ENCODE measurements at places on chromosomes 11 and 22.

DNA sequence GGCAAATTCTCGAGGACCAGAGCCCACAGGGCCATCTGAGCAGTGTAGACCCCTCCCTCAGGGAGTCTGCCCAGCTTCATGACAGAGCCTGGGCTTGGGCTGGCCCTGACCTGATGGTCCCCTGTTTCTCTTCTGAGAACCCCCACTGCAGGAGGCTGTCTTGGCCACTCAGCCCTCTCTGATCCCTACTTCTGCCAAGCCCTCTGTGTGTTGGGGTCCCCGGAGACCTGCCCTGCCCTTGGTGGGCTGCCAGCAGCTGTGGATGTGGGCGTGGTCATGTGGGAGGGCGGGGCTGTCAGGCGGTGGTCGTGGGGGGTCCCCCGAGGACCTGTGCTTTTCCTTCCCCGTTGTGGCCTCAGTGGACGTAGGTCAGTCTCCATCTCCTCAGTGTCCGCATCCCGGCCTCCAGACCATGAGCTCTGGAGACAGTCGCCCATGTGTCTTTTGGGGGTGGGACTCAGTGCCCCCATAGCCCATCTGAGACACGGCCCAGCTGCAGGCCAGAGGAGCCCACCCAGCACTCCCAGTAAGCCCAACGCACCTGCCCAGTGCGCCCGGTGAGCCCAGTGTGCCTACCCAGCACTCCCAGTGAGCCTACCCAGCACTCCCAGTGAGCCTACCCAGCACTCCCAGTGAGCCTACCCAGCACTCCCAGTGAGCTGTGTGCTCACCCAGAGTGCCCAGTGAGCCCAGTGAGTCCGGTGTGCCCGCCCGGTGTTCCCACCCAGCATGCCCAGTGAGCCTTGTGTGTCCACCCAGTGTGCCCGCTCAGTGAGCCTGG lies 409.2 kb downstream of the TBC1D22A start:
- no peak for DNase-seq

GRCh38 chr22:39814899-39815298 lies 78.7 kb downstream of the ENTHD1 start:
- DNase-seq: no peak

DNA sequence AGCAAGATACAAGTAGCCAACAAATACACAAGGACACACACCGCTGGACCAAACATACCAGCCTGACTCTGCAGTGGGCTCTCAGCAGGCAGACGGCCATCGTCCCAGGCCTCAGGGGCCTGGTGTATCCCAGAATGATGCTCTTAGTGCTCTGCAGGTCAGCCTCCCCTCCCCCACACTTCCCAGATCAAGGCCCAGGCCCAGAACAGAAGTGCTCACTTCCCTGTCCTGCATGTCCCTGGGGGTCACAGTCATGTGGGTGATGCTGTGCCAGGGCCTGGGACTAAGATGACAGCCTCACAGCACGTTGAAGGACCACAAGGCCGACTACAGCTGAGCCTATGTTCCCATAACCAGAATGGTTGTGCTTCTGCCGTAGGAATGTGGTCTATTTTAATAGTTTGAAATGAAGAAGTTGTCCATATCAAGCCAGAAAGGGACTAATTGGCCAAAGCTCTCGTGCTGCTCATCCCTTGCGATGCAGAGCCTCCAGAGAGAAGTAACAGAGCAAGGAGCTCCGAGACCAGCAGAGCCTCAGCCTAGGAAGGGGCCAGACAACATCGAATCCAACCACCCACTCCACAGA lies 48.6 kb downstream of the GAB4 start:
- no peak for DNase-seq

GRCh38 chr11:69671734-69672465 lies 3.3 kb downstream of the LTO1 start:
- DNase-seq: no peak

GRCh38 chr22:17920145-17920605 lies 104.2 kb downstream of the MICAL3 start:
- peak; percentile 55 for DNase-seq

DNA sequence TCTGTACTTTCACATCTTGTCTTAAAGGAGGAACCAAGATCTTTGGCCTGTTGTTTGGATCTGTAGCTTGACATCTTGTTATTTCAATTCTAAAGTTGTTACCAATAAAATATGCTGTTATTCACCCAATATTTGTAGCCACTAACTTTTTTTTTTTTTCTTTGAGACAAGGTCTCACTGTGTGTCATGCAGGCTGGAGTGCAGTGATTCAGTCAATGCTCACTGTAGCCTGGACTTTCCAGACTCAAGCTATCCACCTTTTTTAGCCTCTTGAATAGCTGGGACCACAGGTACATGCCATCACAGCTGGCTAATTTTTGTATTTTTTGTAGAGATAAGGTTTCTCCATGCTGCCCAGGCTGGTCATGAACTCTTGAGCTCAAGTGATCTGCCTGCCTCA lies 769.4 kb downstream of the DLG2 start:
- no peak for DNase-seq

- no peak for DNase-seq
These were observed 55.6 kb downstream of the NAV2 start for GRCh38 chr11:19768197-19768596.

DNA sequence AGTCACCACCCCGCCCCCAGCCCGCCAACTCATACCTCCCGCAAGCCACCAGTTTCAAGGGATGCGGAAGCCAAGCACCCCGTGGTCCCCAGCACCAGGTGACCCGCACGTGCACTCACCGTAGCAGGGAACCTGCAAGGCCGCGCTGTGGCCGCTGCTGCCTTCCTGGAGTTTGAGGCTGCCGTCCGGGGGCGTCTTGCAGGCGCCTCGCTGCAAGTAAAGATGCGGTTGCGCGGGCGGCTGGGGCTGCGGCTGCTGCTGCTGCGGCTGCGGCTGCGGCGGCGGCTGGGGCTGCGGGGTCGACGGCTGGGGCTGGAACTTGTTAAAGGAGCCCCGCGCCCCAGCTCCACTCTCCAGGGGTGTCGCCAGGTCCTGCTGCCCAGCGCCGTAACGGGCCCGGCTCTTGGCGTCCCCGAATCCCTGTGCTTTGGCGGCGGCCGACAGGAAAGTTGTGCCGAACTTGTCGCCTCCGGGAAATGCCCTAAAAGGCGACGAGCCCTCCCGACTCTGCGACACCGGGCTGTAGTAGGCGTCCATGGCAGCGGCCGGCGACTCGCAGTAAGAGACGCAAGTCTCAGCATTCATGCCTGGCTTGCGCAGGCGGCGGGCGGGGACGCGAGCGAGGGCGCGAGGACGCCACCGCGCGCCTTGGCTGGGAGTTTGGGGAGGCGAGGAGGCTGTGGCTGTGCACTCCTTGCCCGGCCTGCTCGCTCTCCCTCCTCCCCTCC lies at the start of gene ALX4:
Gene ALX4, minus strand, starts transcription at position 662 of the 728 bp plus-strand sequence. Its CDS starts 77 bp downstream, at position 585.
- DNase-seq: peak; percentile 81

DNA sequence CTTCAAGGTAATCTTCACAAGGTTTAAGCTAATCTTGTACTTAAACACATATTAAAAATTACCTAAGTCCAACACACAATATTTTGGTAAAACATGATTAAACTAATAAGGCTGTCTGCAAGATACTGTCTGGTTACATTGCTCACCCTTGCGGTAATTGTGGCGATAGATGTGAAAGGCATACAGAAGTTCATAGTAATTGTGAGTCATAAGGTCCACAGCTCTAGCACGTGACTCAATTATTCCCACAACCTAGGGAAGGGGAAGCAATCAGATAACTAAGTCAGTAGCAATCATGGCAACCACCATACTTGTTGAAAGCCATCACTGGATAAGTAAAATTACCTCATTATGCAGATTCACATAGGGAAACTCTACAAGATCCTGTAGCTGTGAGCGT lies 30.5 kb upstream of the FNBP4 start:
- DNase-seq: no peak

All from tongue (tissue), 3 donors.